ENCODE measurements at places on chromosomes 5 and 9. TPM values are rescaled to one million over a fixed set of nuclear protein-coding genes. Genes with fewer than 3 reads are reported as not detected.

Gene PFN3
- total RNA-seq: not detected

DNA sequence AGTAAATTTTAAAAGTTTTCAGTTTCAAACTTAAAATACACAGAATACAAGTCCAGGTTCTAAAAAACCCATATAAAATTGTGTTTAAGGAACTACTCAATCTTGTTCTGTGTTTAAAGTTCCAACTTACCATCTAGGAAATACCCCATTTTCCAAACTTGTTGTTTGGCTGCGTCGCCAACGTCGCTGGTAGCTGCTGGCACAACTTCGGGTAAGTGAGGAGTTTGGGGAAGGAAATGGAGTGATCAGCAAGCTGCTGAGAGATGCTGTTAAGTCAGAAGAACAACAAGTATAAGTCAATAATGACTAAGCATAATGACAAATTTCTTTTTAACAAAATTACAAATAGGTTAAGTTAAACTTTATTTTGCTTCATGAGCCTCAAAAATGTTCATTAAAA is 71.3 kb upstream of the RAPGEF6 start:
- no peak for DNase-seq

Gene FRRS1L
- total RNA-seq: 0.24 TPM

DNA sequence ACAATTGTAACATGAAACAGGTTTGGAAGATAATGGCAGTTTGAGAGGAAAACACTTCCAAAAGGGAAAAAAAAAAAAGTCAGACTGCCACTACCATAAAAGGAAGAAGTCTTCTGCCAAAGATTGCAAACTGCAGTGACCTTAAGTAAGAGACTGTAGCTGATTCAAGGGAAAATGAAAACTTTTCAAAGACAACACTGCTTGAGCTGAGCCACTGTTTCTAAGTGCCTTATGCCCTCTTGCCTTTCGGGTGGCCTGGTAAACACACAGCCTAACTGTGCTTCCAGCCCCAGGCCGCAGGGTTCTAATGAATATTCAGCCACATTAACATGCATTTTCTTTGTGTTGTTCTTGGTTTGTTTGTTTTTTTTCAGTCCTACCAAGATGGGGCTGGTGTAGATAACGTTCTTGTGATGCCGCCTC is 354.6 kb downstream of the BNC2 start:
- no peak for DNase-seq

- DNase-seq: no peak
Observed at GRCh38 chr5:132681983-132682382, 8.2 kb downstream of the IL4 start.

DNA sequence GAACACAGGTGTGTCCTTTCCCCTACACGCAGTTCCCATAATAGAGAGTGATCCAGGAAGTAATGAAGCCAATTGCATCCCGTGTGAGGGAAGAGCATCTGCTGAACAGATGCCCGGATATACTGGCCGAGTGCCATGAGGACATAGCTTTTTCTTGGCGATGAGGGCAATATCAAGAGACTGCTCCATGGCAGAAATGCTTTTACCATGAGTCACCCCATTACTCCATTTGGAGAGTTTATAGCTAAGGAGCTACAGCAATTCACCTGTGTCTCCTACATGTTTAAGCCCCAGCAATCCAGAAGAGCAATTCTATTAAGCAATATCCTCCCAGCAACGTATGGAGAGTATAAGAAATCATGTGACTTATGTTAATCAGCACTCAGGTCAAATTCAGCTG is 222.0 kb upstream of the KLF4 start:
- DNase-seq: no peak

- no peak for DNase-seq
Observed at GRCh38 chr9:135299651-135300345, 179.8 kb upstream of the PPP1R26 start.

DNA sequence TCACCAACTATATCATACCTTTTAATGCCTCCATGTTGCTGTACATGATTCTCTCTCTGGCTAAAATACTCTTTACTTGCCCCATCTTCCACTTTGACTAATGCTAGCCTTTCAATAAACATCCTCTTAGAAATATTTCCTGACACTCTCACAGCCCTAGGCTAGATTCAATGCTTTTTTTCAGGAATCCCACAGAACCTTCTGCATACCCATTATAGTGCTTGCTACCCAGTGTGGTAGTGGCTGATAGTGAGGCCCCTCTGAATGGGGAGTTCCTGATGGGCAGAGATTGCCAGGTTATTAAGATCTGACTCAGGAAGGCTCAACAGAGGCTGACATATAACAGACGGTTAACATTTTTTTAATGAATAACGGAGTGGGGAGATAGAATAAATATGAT is 11.6 kb downstream of the SSBP2 start:
- no peak for DNase-seq

Gene GLDC
- 0.13 TPM for total RNA-seq

Gene PCDHGA2
- total RNA-seq: 2.6 TPM

- no peak for DNase-seq
Observed at GRCh38 chr9:95852059-95853032, 23.1 kb upstream of the ERCC6L2 start.

Gene BDP1
- 26.8 TPM for total RNA-seq

Gene HAUS6
- 14.7 TPM for total RNA-seq

DNA sequence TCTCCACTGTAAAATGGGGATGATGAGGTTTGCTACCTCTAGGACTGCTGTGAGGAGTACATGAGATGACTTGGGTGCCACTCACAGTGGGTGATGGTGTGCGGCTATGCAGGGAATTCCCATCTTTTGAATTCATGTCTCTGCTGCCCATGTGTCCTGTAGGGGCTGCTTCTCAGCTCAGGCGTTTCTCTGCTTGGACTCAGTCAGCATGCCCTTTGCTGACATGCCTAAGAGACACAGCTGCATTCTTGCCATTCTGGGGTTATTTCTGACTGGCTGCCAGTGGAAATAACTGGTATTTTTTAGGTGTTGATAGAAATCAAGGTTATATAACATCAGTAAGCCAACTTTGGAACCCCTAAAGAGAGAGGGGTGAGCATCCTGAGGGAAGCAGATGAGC is 24.3 kb upstream of the XPA start:
- no peak for DNase-seq

Gene ZDHHC21
- 11.2 TPM for total RNA-seq

Gene SLC1A3
- total RNA-seq: 215 TPM

GRCh38 chr9:97694769-97695168 is 2.4 kb downstream of the XPA start:
- DNase-seq: no peak

DNA sequence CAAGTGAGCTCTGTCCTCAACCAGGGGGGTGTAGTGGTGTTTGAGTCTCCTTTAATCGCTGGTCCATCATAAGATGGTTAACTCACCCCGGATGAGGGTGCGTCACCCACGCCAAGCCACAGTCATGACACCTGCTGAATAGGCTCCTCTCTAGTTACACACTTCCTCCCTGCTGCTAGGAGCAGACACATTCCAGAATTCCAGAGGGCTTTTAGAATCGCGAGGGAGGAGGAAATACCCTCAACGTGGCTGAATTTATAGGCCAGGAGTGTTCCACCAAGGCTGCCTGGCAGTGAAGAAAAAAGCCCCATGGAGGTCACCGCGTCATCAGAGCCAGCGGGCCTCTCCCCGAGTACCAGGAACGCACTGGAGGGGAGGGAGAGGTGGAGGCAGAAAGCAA is 5.1 kb downstream of the GLRX start:
- no peak for DNase-seq

Measured in omental fat pad (tissue), 4 donors.